COR-L47 (cell line): ENCODE measurements at places on chromosomes 16 and 17.

- no peak for DNase-seq
These were observed 44.4 kb upstream of the ARL4D start for GRCh38 chr17:43354371-43354770.

DNA sequence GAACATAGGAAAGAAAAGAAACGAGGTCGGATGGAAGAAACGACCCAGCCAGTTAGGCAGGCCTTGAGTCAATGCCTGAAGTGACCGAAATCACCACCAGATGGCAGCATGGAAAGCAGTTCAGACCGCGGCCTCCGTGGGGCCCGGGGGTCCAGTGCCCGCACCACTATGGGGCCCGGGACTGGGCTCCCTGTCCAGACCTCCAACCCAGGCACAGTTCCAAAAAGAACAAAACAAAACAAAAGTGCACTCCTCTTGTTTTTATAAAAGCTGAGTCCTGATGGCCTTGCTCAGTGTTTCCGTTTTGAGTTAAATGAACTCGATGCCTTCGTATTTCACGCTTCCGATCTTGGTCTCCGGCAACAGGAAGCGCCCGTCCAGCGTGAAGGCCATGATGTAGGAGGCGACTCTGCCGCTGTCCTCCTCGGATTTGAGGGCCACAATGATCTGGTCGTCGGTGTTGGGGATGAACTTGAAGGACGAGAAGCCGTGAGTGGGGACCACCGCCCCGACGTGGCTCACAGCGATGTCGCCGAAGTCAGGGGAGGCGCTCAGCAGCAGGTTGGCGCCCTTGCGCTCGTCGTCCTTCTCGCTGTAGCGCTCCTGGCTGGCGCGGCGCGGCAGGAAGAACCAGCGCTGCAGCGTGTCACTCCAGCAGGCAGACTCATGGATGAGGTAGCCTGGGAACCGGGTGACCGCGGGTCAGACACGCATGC is 13.7 kb upstream of the LGALS3BP start:
- peak; percentile 36 for DNase-seq

DNA sequence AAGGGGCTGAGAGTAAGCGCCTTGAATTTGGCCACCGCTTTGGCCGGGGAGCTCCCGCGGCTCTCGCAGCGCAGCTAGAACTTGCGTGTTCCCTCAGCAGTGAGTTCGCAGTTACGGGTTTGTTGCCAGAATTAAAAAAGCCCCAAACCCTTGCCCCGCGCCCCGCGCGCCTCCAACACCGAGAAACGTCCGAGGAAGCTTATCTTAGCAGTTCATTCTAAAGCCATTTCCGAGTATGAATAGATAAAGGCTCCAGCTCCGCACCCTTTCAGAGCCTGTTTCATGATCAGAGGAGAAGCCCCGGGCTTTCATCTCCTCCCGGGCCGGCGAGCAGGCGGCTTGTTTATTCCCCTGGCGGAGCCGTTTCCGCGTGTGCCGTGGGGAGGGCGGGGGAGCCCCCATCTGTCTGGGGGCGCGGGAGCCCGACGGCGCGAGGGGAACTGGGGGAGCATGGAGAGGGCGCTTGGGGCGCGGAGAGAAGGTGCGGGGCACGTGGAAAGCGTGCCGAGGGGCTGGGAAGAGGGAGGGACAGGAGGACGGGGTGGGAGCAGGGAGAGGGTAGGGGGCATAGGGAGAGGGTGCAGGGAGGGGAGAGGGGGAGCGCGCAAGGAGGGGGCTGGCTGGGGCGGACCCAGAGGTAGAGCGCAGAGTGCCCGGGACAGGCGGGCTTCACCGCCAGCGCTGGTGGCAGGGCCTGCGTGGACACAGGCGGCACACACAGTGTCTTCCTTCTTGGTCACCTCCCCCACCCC is 9.9 kb downstream of the TBX4 start:
- no peak for DNase-seq

DNA sequence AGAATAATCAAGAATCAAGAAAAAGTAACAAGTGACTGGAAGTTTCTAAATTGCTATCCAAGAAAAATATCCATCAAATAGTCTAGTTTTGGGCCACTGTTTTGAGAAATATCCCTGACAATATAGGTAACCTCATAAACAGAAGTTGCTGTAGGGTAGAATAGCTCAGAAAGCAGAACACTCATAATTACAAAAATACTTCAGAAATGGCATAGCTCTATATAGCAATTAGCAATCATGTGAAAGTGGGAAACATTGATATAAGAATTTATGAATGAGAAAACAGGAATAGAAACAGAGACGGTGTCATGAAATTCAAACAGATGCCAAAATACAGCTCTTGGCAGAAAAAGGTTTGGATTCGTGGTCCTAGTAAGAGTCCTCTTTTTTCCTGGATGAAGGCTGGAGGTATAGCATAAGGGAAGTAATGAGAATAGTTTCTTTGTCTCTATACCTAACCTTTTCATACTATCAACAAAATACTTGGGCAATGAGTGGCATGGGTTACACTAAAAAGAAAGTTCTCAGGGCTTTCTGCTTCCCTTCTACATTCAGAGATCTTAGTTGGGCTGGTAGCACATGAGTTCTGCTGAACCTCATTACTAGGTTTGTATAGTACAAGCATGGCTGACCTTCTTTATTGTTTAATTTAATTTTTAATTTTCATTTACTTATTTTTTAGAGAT is 33.5 kb downstream of the SPAG9 start:
- DNase-seq = no peak
